WTC11 (cell line): ENCODE measurements at places on chromosomes 13 and 19.
A peak's percentile ranks its signal among the peaks of the same experiment; 100 is the strongest.

DNA sequence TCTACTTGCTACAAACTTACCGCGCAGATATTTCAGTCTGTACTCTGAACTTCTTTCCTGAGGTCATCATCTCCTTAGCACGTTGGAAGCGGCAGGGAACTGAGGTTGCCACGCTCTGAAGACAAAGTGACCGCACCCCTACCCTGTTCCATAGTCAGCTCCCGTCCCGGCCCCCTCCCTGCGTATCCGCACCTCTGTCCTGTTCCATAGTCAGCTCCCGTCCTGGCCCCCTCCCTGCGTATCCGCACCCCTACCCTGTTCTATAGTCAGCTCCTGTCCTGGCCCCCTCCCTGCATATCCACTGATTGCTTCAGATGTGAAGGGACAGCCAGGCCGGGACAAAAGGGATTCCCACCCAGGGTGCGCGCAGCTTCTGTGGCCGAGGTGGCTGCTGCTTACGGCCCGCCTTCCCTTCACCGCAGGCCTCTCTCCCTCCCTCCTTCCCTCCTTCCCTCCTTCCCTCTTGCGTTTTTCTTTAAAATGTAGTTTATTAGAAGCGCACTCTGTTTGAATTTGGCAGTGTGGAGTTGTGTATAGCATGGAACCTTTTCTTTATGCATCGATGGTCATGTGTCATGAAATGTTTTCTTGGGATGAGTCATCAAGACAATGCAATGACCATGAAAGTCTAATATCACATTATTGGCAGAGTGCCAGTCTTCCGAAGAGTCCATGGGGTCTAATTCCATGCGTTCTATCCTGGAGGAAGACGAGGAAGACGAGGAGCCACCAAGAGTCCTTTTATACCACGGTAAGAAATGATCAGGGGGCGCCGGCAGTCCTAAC, 21.9 kb upstream of the NDUFS7 start:
- peaks cover 28% of the 10 kb centered on the region for H3K4me1 ChIP-seq
- no peak overlapping the region for H3K4me3 ChIP-seq
- H3K27me3 ChIP-seq = no peaks in the 10 kb centered on the region
- H3K36me3 ChIP-seq = peaks cover 73% of the 10 kb centered on the region
- no peak overlapping the region; the same call in 1 of the 2 replicates for H3K27ac ChIP-seq

DNA sequence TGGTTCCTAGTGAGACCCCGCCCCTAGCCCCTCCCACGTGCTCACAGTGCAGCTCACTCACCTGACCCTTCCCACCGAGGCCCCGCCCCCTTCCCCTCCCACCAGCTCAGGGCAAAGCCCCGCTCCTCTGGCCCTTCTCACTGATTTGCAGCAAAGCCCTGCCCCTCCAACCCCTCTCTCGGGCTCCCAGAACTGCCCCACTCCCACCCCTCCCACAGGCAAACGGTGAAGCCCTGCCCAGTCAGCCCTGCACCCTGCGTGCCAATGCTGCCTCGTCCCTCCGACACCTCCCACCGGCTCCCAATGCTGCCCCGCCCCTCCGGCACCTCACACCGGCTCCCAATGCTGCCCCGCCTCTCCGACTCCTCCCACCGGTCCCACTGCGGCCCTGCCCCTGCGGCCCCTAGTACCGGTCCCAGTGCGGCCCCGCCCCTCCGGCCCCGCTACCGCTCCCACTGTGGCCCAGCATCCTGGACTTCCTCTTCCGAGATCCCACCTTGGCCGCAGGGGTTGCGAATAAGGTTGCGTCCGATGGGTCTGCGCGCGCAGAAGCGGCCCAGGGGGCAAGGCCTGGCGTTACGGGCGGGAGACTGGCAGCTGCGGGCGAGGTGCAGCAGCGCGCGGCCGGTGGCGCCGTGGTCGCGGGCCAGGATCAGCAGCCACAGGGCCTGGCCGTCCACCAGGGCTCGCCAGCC, 834 bp downstream of the FBXO27 start:
- peaks cover 8% of the 10 kb centered on the region for H3K27me3 ChIP-seq
- H3K4me3 ChIP-seq = peak overlapping the region; percentile 67
- H3K36me3 ChIP-seq = peaks cover 22% of the 10 kb centered on the region
- DNase-seq = peak; percentile 99

GRCh38 chr19:44689290-44690130, 9.4 kb upstream of the CEACAM16 start:
- peaks cover 22% of the 10 kb centered on the region for H3K4me1 ChIP-seq
- H3K27ac ChIP-seq = no peak overlapping the region
- peak; percentile 94 for DNase-seq
- H3K36me3 ChIP-seq = no peaks in the 10 kb centered on the region
- H3K4me3 ChIP-seq = peak overlapping the region; percentile 11; the same call in 1 of the 2 replicates

GRCh38 chr19:7515110-7515644, 726 bp upstream of the ZNF358 start:
- H3K4me3 ChIP-seq = peak overlapping the region; percentile 71
- peaks cover 17% of the 10 kb centered on the region for H3K4me1 ChIP-seq
- H3K27me3 ChIP-seq = peaks cover 20% of the 10 kb centered on the region
- H3K36me3 ChIP-seq = no peaks in the 10 kb centered on the region
- DNase-seq = no peak
- peak overlapping the region; percentile 85 for H3K27ac ChIP-seq

DNA sequence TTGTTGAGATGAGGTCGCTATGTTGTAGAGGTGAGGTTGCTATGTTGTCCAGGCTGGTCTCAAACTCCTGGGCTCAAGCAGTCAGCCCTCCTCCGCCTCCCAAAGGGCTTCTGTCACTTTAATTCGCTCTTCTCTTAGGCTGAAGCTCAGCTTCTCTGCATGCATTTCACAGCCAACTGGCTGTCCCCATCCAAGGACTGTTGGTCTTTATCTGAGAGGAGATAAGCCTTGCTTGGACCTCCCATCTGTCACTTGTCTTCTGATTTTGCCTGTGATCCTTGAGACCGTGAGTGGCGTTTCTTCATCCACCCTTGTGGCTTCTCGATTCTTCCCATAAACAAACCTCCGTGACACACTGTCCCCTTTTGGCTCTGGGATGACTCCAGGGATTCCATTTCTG, 24.4 kb downstream of the CERS1 start:
- H3K4me1 ChIP-seq = peaks cover 14% of the 10 kb centered on the region
- H3K27ac ChIP-seq = peak overlapping the region; percentile 34; the same call in 1 of the 2 replicates
- DNase-seq = no peak
- H3K36me3 ChIP-seq = peaks cover 14% of the 10 kb centered on the region
- peak overlapping the region; percentile 25; the same call in 1 of the 2 replicates for H3K4me3 ChIP-seq
- H3K27me3 ChIP-seq = peaks cover 26% of the 10 kb centered on the region

- H3K27me3 ChIP-seq = peaks cover 6% of the 10 kb centered on the region
- H3K4me1 ChIP-seq = peaks cover 6% of the 10 kb centered on the region
- H3K36me3 ChIP-seq = peaks cover 73% of the 10 kb centered on the region
- no peak overlapping the region for H3K27ac ChIP-seq
- no peak for DNase-seq
Measured at GRCh38 chr13:100619940-100620339, 31.4 kb upstream of the GGACT start.

DNA sequence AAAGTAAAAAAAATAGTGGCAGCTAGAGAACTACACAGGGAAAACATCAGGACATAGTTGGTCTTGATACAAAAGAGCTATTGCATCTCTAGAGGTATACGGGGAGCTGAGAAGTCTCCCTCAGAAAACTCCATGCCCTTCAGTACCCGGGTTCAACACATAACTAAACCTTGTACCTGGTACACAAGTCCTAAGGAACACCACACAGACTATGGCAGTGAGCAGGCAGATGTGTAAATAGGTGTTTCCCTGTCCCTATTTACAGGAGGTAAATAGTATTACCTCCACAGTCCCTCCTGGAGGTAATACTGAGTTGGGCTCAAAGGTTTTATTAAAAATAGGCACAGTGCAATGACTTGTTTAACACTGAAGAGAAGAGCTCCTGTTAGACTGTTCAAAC, 5.9 kb downstream of the FGF14 start:
- no peaks in the 10 kb centered on the region for H3K36me3 ChIP-seq
- H3K27me3 ChIP-seq = peaks cover 35% of the 10 kb centered on the region
- H3K27ac ChIP-seq = no peak overlapping the region
- H3K4me3 ChIP-seq = peak overlapping the region; percentile 89; the same call in 1 of the 2 replicates
- DNase-seq = no peak

DNA sequence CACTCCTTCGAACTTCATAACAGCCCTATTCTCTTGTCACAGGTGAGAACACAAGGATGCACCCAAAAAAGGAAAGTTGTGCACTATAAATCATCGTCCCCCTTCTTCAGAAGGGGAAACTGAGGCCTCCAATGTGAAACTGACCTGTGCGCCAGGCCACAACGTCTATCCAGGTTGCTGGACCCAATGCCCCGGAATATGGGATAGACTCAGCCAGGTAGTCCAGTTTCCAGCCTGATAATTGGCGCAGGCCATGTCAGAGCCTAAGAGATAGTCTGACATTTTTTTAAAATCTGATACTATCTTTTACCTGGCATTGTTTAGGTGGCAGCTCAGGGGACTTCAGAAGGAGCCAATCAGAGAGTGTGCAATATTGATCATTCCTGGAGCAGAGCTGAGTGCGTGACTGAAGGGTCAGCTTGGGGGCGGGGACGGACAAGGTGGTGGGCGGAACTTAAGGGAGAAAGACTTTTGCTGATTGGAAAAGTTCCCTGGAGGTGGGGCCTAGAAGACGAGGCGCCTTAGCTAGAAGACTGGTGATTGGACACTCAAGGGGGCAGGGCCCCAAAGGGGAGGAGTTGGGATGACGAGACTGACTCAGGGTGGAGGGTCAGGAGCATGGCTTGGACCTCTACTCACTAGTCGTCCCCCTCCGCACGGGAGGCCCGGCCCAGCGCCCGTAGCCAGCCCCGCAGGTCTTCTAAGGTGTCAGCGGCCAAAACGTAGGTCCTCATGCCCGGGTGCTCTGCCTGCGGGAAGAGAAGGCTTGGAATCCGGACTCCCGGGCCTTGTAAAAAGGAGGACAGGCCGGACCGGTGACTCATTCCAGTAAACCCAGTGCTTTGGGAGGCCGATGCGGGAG, 8.5 kb downstream of the PLEKHA4 start:
- no peak overlapping the region for H3K4me3 ChIP-seq
- H3K27me3 ChIP-seq = no peaks in the 10 kb centered on the region; the same call in none of the 2 replicates
- peak; percentile 82 for DNase-seq
- H3K4me1 ChIP-seq = peaks cover 10% of the 10 kb centered on the region

- H3K27me3 ChIP-seq = no peaks in the 10 kb centered on the region
- DNase-seq = no peak
- H3K27ac ChIP-seq = peak overlapping the region; percentile 81
- no peak overlapping the region for H3K4me3 ChIP-seq
Measured at GRCh38 chr13:42732073-42732472, 49.3 kb upstream of the FAM216B start.

- H3K4me3 ChIP-seq = no peak overlapping the region
- H3K27ac ChIP-seq = no peak overlapping the region
- no peaks in the 10 kb centered on the region; the same call in 1 of the 2 replicates for H3K27me3 ChIP-seq
- DNase-seq = peak; percentile 87
Measured at GRCh38 chr13:74040200-74040599, 94.0 kb downstream of the KLF12 start.

DNA sequence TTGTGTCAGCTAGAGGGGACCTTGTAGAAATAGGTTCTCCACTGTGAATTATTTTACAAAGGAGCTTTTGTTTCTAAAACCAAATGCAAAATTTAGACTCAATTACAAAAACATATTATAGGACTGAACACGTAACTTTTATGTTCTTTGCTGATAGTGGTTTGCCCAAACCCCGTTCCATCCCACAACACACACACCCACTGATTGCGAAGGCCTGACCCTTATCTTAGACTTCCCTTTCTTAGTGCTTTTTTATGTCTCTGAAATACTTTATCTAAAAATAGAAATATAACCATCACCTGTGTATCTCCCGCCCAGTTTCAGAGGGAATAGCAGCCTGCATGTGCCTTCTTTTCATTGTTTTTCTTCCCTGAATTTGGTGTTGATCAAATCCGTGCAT, 13.0 kb downstream of the CCNA1 start:
- no peak overlapping the region for H3K27ac ChIP-seq
- DNase-seq = no peak
- no peaks in the 10 kb centered on the region; the same call in 1 of the 2 replicates for H3K27me3 ChIP-seq
- H3K36me3 ChIP-seq = no peaks in the 10 kb centered on the region
- H3K4me3 ChIP-seq = no peak overlapping the region

- H3K27me3 ChIP-seq = peaks cover 78% of the 10 kb centered on the region
- H3K4me1 ChIP-seq = no peaks in the 10 kb centered on the region
- peak; percentile 34 for DNase-seq
- no peaks in the 10 kb centered on the region for H3K36me3 ChIP-seq
- no peak within 1 kb of the TSS for H3K27ac ChIP-seq
Measured at GRCh38 chr19:4518345-4519171, at the start of gene PLIN4. Gene PLIN4, minus strand, starts transcription at chr19:4518486. Its CDS starts 214 bp downstream, at chr19:4518272.

DNA sequence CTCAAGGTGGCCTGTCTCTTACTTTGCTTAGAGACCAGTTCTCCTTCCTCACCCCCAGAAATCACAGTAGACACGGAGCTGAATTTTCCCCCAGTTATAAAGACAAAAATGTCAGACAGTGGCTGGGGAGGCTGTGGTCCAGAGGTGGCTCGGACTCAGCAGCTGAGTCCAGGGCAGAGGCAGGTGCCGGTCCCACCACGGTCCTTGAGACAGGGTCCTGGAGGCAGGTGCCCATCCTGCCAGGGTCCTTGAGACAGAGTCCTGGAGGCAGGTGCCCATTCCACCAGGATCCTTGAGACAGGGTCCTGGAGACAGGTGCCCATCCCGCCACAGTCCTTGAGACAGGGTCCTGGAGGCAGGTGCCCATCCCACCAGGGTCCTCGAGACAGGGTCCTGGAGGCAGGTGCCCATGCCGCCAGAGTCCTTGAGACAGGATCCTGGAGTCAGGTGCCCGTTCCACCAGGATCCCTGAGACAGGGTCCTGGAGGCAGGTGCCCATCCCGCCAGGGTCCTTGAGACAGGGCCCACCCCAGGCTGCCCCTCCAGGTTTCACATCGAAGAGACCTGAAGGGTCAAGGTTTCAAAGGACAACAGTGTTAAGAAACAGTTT, 23.1 kb downstream of the PEPD start:
- H3K4me3 ChIP-seq = no peak overlapping the region
- H3K27ac ChIP-seq = no peak overlapping the region
- H3K4me1 ChIP-seq = 0 out of 2 replicates have a peak, but pooled peaks cover 3% of the 10 kb centered on the region

GRCh38 chr13:27383104-27383921, 41.1 kb upstream of the GTF3A start:
- DNase-seq = no peak
- no peaks in the 10 kb centered on the region for H3K36me3 ChIP-seq
- H3K27me3 ChIP-seq = no peaks in the 10 kb centered on the region
- H3K27ac ChIP-seq = no peak overlapping the region

DNA sequence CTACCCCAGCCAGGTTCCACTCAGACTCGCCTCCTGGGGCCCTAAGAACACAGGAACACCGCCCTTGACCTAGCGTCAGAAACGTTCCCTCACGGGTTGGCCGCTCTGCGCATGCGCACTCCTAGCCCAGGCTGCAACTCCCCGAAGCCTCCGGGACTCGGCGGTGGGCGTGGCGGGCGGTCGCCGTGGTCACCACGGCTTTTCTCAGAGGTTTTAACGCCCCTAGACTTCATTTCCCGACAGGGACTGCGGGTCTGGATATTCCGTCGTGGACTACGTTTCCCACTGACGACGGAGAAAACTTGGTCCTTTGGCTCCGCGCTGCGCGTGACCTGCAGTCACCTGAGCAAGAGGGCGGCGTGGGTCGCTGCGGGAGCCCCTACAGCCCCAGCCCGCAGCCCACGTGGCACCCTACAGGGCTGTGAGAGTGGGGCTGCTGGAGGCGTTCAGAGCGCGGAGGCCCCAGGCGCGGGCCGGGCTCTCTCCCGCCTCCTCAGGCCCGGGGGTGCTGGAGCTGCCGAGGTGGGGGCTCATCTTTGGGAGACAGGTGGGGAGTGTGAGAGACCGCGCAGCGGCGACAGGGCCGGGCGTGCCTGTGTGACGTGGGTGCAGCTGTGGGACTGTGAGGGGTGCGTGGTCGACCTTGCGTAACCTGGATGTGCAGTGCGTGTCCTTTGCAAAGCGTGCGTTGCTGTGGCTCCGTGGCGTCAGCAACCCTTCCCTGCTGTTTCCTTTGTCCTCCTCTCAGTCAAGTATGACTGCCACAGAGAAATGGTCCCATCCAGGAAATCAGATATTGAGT, 38.0 kb upstream of the ZNF573 start:
- H3K27ac ChIP-seq = no peak overlapping the region
- peaks cover 53% of the 10 kb centered on the region for H3K36me3 ChIP-seq
- peak; percentile 95 for DNase-seq
